ENCODE measurements at places on chromosomes 2 and 18.

- DNase-seq: peak; percentile 28
These were observed at the start of gene ACADL for GRCh38 chr2:210224941-210225672. TSS of gene ACADL (minus strand) at chr2:210225447. CDS start at chr2:210225263, 184 bp downstream.

- no peak for DNase-seq
These were observed 80.5 kb upstream of the AFF3 start for GRCh38 chr2:100222844-100223243.

GRCh38 chr2:181063696-181064095 is 83.3 kb downstream of the UBE2E3 start:
- DNase-seq: no peak

DNA sequence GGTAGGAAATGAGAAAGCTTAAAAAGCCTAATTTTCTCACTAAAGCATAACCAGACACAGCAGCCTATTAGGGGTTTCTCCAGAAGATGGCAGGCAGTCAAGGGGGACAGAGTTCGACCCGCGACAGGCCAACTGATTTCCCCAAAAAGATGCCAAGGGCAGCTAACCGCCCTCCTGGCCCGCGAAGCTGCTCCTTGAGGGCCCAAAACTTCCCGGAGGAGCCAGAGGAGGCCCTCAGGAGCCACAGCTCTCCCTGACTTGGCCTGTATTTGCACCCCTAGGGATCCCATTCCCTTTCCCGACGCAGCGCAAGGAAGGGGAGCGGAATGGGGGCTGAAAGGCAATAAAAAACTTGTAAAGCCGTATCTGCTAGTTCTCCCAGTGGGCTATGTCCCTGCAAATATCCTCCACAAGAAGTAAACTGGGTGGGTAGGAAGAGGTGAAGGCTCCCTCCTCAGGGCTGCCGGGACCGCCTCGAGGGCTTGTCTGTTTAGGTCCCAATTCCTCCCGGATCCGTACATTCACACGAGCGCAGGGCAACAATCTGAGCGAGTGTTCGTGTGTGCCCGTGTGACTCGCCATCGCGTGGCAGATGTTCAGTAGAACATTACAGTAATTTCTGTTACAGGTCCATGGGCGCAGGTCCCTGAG is 756 bp upstream of the NAGK start:
- peak; percentile 15 for DNase-seq

GRCh38 chr2:12124790-12125189 is 378.4 kb downstream of the LPIN1 start:
- no peak for DNase-seq

GRCh38 chr2:160352500-160352899 is 141.1 kb downstream of the RBMS1 start:
- DNase-seq: no peak

DNA sequence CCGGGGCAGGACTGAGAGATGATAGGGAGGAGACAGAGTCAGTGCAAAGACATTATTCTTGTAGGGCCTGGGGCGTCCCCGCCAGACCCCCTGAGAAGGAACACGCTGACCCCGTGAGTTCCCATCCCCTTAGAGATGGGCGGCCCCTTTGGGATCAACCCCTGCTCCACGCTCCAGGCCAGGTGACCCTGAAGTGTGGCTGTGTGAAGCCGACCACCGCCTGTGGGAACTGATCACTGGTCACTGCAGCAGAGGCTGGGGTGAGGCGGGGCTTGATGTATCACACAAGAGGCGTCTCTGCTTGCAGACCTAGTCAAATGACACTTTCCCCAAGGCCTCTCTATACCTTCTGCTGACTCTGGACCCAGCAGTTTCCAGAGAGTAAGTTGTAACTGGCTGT is 157.4 kb upstream of the TWIST2 start:
- DNase-seq: no peak

GRCh38 chr2:95062242-95063085 is 37.0 kb downstream of the MAL start:
- no peak for DNase-seq

- no peak for DNase-seq
These were observed 1410.4 kb upstream of the ZEB2 start for GRCh38 chr2:145930318-145930717.

- no peak for DNase-seq
These were observed 56.4 kb downstream of the DCDC2C start for GRCh38 chr2:3759761-3760160.

DNA sequence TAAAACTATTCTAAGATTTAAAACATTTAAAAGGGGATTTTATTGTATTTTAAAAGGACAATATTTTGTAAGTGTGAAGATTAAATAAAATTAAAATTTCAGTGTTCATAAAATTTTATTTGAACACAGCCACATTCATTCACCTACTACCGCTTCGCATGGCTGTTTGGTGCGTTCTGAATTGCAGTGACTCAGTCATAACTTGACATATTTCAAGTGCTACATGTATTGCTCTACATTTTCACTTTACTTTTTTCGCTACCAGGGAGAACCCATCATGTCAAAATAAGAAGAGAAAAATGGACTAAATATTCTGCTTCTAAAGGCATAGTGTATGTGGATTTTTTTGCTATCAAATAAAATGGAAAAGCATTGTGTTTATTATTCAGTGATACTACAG is 8.7 kb downstream of the PTH2R start:
- no peak for DNase-seq

DNA sequence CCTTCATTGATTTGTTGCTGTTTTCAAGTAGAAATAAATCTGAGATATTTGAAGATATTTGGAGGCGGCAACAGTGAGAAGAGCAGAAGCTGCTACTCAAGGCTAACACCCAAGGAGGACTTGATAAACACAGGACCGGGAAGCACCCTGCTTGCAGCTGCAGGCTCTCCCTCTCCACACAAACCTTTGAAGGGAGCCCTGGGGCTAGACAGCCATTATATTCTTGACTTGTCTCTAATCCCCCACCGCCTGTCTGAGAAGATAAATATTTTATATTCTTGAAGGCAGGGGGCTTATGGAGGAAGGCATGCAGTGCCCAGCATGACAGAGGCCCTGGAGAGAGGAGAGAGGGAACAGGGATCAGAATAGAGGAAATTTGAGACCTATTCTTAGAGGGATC is 50.9 kb upstream of the SMAD2 start:
- no peak for DNase-seq

DNA sequence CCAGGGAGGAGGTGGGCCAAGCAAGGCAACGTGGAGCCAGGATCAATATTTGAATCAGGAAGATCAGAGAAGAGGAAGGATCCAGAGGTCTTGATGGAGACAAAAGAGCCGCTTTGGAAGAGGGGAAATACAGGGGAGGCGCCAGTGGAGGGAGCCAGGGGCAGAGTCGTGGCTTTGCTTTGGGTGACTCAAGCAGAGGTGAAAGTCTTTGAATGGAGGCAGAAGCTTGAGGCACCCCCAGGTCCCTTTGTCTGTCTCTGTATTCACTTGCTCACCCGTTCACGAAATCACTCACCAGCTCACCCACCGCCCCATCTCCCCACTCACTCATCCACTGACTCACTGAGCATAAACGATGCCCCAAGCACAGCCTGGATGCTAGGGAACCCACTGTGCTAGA is 134.1 kb downstream of the ACOXL start:
- DNase-seq: peak; percentile 70

GRCh38 chr18:14781671-14782070 is 33.7 kb downstream of the ANKRD30B start:
- DNase-seq: no peak

DNA sequence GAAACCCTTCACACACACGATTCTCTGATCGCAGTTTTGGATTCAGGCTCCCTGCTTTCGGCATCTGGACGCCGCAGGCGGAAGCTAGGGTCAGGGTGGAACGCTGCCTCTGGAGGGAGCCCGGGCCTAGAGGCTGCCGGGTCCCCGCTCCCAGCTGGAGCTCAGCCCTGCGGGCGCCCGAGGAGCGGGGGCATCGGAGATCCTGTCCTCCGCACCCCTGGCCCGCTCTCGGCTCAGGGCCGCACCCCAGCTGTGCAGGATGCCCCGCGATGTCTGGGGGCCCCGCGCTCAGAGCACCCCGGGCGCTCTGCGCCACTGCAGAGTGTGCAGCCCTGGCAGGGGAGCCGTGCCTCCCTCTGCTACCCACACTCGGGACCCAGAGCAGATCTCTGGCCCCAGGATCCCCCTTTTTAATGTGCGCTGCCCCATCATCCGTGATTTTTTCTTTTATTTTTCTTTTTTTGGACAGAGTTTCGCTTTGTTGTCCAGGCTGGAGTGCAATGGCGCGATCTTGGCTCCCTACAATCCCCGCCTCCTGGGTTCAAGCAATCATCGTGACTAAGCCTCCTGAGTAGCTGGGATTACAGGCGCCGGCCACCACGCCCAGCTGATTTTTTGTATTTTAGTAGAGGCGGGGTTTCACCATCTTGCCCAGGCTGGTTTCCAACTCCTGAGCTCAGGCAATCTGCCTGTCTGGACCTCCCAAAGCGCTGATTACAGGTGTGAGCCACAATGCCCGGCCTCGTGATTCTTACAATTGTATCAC is 54.8 kb upstream of the TUBA3E start:
- no peak for DNase-seq

- no peak for DNase-seq
These were observed 1.7 kb downstream of the SEPTIN2 start for GRCh38 chr2:241317391-241317790.

DNA sequence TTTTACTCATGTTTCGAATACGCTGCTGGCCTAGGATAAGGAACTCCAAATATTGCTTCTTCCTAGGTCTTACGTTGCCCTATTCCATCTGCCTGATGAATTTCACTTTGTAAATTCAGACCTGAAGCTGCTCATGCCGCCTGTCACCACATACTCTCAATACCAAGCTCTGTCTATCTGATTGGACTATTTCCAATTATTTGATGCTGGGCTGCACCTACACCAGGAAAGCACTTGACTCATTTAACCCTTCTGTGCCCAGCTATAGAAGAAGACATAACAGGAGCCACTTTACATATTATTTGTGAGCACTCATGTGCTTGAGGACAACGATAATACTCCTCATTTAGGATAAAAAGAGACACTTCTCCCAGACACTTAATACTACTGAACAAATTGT is 1293.9 kb upstream of the LRRTM1 start:
- DNase-seq: no peak

- no peak for DNase-seq
These were observed 313.2 kb downstream of the PIK3C3 start for GRCh38 chr18:42268186-42268725.
